Naive thymus-derived CD4-positive, alpha-beta T cell (primary cell): ENCODE measurements at places on chromosomes 1 and 21.

DNA sequence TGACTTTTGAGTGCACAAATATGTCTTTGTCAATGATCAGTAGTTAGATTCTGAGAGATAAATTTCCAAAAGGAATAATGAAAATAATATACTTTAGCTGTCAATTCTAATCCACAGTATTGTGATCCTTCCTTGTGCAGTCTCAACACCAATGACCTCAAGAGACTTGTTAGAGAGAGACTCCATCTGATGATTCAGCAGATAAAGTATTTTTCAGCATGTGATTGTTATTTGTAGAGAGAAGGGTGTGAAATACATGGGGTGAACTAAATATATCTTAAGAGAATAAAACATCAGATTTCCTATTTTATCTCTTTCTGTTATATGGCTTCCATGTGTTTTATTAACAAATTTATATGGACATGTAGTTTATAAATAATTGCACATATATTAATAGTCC is 5.9 kb upstream of the ZNF124 start:
- DNase-seq = no peak

DNA sequence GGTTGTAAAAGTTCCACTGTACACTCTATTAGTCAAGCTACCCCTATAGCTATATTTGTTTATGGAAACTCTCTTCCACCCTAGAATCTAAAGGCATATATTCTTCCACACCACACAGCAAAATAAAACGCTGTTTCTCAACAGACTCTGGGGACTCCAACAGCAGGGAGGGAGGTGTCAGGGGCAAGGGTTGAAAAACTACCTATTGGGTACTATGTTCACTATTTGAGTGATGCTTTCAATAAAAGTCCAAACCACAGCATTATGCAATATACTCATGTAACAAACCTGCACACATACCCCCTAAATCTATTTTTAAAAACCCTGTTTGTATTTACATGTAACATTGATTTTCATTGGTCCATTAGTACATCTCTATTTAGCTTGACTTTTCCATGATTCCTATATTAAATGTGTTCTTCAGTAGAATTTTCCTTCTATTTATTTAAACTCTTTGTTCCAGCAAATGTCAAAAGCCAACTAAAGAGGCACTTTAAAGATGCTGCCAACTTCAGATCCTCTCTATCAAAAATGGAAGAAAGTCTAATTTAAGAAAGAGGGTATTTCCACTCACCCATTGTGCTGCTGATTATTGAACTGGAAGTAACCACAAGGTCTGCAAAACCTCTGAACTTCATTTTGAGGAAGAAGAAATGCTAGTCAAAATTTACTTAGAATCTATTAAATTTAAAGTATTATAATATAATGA is 26.2 kb downstream of the RGS7 start:
- no peak for DNase-seq

- no peak for DNase-seq
Observed at GRCh38 chr21:44967082-44968047, 27.5 kb downstream of the SLX9 start.

GRCh38 chr1:155320661-155321617 is at the start of gene RUSC1:
TSS of gene RUSC1 (plus strand) at chr1:155320894. CDS start at chr1:155321774, 880 bp downstream.
- peak; percentile 74 for DNase-seq

DNA sequence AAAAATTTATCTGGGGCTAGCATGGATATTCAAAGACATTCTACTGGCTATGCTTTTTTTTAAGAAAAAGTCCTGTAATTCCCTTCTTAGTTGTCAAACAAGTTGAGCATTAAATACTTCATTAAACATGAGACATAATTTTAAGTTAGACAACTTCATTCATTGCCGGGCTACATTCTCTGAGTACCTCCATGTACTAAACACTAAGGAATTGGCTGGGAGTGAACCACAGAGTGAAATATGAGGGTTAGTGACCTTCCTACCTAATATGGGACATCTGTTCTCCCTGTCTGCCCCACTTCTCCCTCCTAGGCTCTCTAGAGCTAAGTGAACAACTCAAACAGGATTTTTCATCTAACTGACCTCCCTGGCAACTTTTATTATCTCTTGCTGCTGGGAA is 370.4 kb downstream of the VAV3 start:
- no peak for DNase-seq

- DNase-seq = no peak
Observed at GRCh38 chr1:238639861-238640260, 746.5 kb upstream of the CHRM3 start.

DNA sequence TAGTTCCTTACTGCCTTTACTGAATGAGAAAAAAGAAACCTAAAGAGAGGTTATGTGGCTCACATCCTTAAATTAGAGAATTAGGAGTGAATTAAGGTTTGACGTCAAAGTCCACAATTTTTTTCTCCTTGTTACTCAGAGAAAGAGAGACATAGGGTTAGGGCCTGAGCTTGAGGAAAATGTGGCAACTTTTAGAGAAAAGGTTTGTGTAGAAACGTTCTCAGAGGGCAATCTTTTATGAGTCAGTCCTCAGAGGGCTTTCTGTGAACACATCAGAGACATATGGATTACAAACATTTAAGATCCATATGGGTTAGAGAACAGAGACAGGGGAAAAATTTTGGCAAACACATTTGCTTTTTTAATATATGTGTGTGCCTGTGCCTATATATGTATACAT is 242.8 kb downstream of the TGFB2 start:
- DNase-seq = no peak

DNA sequence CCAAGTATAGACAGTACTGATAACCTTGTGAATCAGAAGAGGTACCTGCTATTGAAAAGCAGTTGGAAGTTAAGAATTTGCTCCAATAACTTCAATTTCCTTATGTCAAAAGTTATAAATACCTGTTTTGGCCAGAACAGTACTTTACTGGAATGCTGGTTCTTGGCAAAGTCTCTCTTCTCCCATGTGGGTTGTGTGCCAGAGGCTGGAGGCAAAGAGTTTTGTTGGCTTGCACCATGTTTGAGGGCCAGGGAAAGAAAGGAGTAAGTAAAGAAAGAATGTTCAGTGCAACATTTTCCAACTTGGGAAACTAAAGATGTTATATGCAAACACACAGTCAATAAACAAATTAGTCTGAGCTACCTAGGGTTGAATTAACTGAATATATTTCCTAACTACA is 67.0 kb upstream of the DYNLT5 start:
- no peak for DNase-seq

GRCh38 chr1:81326212-81326611 is 474.5 kb upstream of the ADGRL2 start:
- DNase-seq = no peak

DNA sequence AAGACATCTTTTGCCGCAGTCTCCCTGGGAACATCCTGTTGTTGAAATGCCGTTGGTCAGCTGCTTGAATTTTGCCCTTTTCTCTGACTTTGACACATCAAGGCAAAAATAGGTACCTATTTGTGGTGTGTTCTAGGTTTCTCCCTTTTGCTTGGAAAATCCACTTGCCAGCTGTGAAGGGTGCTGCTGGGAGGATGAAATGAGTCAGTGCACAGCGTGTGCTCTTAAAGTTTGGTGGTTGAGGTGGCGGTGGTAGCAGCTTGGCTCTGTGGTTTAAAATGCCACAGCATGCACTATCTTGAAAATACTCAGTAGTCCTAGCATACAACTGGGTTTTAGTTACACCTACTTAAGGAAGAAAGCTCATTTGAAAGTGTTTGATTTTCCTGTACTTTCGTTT is 183.8 kb downstream of the DHRS3 start:
- no peak for DNase-seq

- DNase-seq = no peak
Observed at GRCh38 chr21:42523211-42523610, 9.6 kb downstream of the SLC37A1 start.

DNA sequence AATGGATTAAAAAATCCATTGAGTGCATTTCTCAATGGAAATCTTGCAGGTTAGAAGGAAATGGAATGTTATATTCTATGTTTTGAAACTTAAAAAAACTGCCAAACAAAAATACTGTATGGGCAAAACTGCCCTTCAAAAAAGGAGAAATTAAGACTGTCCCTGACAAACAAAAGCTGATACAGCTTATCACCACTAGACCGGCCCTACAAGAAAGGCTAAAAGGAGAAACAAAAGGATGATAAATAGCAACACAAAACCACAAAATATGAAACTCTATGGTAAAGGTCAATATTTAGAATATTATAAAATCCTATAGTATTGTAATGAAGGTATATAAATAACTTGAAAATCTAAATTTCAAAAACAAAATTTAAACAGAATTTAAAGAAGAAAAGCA is 60.0 kb downstream of the SLC25A24 start:
- no peak for DNase-seq

DNA sequence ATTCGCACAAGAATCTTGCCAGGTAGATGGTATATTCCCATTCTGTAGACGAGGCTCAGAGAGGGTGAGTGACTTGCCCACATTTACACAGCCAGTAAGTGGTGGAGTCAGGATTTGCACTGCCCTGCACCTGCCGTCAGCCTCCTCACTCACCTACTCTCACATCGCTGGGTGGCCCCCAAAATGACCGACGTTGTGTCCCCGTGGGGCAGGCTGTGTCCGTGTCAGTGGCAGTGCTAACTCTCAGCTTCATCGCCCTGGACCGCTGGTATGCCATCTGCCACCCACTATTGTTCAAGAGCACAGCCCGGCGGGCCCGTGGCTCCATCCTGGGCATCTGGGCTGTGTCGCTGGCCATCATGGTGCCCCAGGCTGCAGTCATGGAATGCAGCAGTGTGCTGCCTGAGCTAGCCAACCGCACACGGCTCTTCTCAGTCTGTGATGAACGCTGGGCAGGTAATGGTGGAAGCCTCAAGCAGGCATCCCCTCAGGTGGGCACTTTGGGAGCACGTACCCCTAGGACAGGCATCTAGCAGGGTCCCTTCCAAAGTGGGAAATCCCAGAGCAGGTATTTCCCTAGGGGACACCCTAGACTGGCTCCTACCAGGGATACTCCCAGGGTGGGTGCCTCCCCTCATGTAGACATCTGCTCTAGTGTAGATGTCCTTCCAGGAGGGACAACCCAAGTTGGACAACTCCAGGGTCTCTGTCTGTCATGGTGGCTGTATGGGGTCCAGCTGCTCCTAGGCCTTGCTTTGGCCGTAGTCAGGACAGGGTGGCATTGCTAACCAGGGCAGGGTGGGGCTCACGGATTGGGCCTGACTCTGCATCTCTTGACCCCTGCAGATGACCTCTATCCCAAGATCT is 3.4 kb downstream of the HCRTR1 start:
- DNase-seq = no peak

GRCh38 chr1:12634156-12634555 is 9.7 kb upstream of the AADACL4 start:
- no peak for DNase-seq

GRCh38 chr1:198072177-198072576 is 84.6 kb upstream of the NEK7 start:
- DNase-seq = no peak

DNA sequence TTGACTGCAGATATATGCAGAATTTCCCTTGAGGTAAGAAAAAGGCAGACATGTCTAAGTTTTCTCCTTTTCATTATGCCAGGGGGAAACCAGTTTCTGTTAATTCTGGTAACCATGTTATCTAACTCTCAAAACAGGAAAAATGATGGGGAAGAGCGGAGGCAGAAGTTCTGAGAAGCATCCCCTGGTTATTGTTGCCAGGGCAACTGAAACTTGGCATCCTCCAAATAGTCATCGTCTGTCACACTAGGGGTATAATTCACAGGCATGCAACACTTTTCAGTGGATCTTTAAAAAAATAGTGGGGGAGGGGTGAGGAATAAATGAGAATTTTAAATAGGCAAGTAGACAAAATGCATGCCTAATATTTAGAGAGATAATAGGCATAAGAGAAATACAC is 715.3 kb upstream of the CXADR start:
- no peak for DNase-seq

DNA sequence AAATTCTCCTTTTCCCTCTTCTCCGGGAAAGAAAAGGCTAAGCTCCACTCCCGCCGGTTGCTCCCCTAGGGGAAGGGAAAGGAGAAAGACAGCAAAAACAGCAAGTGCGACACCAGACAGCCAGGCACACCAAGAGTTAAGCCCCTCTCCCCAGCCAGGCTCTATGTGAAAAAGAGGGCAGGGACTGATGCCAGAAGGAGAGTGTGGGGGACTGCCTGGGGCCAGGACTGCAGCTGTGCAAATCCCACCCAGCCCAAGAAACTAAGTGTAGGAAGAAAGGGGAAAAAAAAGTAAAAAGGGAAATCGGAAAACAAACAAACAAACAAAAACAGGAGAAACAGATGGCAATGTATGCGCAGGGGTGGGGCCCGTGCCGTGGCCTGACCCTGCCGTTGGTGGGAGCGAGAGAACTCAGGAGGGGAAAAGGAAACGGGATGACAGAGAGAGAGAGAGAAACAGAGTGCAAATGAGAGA is 27.7 kb upstream of the FMO1 start:
- no peak for DNase-seq

DNA sequence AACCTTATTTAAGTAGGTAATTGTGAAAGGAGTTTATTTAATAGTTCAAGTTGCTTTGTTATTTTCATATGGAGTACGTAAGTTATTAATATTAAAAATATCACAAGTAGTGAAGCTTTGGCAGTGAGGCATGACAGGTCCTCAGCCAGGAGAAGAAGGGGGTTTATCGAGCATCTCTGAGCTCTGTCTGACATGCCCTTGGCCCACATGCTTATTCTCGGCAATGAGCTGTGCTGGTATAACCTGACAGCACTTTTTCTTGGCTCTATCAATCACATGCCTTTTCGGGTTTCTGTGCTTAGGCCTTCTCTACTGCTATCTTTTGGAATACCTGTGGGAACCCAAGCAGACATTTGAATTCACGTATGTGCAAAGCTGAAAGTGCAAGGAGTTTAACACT is 84.8 kb downstream of the OLFM3 start:
- no peak for DNase-seq

- no peak for DNase-seq
Observed at GRCh38 chr1:21721295-21721985, 52.3 kb upstream of the RAP1GAP start.

DNA sequence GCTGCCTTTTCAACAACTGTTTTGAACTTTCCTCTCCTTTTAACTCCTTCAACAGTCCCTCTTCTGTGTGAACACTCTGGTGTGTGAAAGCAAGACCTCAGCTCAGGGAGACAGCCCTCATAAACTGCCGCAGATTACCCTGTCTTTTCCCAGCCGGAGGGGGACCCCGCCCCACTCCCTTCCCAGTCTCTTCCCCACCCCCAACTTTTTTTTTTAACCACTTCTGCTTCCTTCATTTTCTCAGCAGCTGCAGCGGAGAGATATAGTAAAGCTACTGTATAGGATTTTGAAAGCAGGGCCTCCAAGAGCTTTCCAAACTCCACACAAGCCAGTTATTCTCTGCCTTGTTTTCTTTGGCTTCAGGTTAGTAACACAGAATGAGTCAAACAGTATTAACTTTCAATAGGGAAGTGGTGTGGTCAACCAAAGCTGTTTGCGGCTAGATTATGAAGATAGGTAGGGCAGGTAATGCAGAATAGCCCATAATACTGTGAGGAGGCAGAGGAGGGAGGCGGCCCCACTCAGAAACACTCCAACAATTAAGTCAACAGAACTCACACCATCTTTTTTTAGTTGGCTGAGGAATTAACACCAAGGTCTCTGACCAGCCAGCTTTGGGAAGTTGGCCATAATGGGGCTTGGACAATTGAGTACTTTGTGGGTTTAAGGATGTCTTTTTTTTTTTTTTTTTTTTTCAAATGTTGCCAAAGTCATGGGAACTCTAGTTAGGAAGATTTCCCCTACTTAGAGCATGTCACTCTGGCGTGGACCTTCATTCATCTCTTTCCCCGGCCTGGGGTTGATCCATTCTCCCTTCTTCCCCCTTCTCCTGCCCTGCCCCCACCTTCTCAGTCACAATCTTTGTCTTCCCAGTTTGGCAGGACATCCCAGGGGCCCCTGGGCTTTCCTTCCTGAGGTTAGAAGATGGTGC is 177.0 kb downstream of the CLIC6 start:
- DNase-seq = no peak
